ENCODE measurements at places on chromosomes 11 and 22.

GRCh38 chr22:25848954-25849353, 107.0 kb downstream of the MYO18B start:
- no peak for DNase-seq

DNA sequence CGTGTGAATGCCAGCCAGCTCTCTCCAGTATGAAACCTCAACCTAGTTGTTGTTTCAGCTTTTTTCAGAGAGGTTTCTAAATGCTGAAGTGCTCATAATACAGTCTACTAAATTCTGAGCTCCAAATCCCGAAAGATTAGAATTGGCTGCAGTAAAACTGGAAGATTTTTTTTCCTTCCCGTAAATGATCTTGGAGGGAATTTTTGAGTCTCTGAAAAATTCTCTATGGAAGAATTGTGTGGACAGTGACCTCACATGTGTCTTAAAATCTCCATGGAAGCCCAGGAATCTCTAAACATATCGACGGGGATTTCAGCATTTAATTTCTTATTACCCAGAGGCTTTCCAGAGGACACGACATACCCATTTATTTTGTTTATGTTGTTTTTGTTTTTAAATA, 1499.2 kb downstream of the LRRC4C start:
- no peak for DNase-seq

DNA sequence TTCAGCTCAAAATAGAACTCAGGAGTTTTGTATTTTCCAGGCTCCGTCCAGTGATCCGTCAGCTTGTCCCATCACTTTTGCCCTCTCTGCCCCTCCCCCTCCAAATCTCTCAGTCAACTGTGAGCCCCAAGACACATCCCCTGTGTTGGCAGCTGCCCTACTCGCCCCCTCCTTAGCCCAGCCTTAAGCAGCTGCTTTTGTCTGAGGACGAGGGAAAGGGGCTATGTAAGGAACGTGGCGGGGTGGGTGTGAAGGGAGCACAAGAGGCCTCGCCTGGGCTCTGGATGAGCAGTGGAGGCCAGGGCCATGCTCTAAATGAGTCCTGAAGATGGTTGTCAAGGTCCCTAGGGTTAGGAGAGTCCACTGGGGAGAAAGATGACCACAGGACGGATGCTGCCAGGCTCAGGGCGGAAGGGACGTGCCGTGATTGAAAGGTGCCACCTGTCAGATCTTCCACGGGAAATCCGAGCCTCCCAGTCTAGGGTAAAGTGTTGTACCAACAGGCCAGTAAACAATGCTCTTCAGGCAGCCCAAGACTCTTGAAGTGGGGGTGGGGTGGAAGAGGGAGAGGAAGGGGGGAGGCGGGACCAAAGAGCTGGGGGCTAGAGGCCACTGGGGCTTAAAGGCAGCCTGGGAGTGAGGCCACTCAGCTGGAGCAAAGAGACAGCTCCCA, at the start of gene SMTNL1:
Gene SMTNL1, plus strand, starts transcription at position 649 of the 673 bp plus-strand sequence. CDS start 5,048 bp downstream, outside the sequence.
- DNase-seq: no peak

DNA sequence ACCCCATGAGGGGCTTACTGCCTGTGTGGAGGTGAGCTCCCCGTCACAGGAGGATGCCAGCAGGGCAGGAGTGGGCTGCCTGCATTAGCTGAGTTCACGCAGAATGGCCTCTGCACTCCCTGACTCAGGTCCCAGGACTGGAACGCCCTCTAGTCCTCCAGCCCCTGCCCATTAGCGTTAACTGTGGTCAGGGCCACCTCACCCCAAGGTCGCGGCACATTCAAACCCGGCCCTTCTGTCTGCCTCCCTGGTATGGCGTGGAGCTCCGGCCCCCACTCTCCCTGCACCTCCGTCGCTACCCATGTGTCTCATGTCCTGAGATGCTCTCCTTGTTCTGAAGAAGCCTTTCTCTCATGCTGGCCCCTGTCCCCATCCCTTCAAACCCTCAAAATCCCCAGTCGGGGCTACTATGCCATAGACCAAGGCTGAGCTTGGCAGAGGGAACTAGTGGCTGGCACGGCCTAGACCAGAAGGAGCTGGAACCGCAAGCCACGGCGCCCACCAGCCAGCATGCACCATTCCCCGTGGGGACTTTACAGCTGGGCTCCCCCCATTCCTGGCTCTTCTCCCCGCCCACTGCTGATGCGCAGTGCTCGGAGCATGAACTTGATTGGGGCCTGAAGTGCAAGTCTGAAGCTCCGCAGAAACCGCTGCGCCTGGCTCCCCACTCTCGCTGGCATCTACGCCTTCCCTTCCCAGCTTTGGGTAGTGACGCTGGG, 79.5 kb upstream of the RTL6 start:
- no peak for DNase-seq

DNA sequence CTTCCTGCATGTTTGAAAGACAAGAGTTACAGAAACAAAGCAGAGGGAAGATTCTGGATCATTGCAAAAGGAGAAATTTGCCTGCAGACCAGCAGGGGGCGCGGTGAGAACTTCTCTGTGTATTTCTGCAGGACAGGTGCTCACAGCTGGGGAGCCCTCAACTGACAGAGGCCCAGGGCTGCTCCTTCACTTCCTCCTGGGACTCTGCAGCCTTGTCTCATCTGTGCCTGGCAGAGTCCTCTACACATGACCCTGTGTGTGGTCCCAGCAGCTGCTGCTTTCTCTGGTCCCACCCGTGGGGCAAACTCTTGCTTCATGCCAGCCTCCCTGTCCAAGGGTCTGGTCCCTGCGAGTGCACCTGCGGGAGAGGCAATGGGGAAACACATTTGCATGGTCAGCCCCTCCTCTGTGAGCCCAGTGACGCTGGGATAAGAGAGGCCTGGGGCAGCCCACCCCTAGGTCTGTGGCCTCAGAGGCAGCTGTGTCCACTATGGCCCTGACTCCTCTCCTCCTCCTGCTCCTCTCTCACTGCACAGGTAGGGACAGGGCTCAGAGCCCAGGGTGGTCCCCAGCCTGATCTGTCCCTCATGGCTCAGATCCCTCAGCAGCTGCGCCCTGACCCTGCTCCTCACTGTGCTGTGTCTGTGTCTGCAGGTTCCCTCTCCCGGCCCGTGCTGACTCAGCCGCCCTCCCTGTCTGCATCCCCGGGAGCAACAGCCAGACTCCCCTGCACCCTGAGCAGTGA, 43.2 kb upstream of the VPREB1 start:
- DNase-seq: no peak

GRCh38 chr11:110431674-110432073, 1.9 kb downstream of the FDX1 start:
- DNase-seq: no peak

DNA sequence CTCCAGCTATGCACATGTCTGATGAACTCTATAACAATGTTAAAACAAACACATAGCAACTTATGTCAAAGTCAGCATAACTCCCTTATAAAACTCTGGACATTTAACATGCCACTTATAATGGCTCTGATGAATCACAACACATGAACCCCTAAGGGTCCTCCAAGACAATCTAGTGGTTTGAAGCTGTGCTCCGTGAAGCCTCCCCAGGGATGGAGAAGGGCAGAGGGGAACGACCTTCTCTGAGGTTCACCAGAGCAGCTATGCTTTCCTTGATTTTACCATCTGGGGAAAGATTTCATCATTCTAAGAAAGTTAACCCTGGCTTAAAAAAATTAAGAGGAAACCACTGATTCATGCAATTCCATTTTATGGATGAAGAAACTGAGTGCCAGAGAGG, 84.4 kb downstream of the MPPED2 start:
- DNase-seq: no peak

Data from activated T-cell treated with anti-CD3 and anti-CD28 coated beads for 1 hour (primary cell).